ENCODE measurements at places on chromosomes 2 and 18.
A peak's percentile ranks its signal among the peaks of the same experiment; 100 is the strongest.

GRCh38 chr2:173355132-173355865 is 627 bp downstream of the CDCA7 start:
- peak; percentile 31 for DNase-seq

DNA sequence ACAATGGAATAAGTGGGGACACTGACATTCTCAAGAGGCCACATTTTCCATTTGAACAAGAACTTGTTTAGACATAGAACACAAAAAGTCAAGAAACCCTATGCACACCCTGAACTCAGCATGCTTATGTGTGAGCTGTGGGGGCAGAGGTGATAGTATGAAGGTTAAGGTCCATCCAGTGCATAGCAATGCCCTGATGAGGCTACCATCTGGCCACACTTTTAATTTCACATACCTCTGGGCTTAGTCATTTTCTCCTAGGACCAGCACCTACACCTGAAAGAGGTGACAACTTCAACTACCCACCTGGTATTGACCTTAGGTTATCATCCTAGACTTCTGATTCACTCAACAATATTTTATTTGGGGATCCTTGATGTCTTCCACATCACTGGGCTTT is 139.8 kb downstream of the PIK3C3 start:
- DNase-seq, result no peak

- peak; percentile 62 for DNase-seq
These were observed 650.5 kb downstream of the GALR1 start for GRCh38 chr18:77899972-77900754.

DNA sequence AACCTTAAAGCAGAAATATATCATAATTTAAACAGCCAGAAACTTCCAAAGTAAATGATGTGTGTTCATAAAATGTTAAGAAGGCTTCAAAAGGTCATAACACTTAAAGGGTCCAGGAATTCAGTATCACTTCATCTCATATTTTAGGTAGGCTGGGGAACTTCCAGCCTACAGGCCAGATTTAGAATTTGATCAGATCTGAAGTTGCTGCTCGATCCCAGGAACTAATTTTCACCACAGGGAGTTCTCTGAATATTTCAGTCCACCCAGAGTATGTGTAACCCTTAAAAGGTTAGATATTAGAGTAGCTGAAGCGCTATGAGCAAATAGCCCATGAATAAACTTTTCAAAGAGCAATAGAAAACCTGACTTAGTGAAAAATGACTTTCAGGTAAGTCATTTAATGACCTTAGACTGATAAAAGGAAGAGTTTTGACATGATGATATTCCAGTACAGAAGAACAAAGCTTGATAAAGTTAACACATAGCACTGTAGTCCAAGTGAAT is 1.7 kb downstream of the WIPF1 start:
- DNase-seq, result no peak

DNA sequence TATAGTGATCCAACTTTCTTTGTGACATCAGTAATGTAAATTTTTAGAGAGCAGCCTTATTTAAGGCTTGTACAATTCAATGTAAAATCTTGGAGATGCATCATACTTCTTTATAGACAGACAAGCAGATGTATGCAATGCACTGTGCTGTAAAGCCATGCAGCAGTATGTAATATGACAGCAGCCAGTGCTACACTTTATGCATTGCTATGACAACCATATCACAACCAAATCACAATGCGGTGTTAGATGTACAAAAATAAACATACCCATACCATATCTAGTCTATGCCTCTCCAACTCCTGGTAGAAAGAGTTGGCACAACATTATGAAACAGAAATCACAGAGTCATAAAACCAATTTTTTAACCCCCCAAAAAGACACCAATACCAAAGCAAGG is 110.3 kb upstream of the WDSUB1 start:
- DNase-seq, result no peak

- peak; percentile 21 for DNase-seq
These were observed 6.4 kb upstream of the PTPN4 start for GRCh38 chr2:119753041-119753929.

GRCh38 chr2:144515696-144516410 is 4.1 kb downstream of the ZEB2 start:
- DNase-seq, result peak; percentile 54

DNA sequence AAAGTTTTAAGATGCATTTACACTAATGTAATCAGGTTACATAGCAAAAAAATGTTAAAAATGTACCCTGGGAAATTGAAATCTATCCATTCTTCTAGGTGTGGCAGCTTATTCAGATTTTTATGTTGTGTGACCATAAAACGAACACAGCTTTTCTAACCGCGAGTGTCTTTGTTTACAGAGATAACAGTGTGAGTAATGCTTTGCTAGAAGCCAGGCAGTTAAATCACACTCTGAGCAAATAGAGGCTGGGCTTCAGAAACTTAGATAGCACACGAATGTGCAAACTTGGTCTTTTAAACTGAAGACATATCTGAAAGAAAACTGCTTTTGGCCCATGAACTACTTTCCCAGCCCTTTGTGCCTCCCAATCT is 116.1 kb downstream of the SPTBN1 start:
- no peak for DNase-seq

GRCh38 chr2:159879051-159879604 is 81.1 kb upstream of the CD302 start:
- DNase-seq, result peak; percentile 51

DNA sequence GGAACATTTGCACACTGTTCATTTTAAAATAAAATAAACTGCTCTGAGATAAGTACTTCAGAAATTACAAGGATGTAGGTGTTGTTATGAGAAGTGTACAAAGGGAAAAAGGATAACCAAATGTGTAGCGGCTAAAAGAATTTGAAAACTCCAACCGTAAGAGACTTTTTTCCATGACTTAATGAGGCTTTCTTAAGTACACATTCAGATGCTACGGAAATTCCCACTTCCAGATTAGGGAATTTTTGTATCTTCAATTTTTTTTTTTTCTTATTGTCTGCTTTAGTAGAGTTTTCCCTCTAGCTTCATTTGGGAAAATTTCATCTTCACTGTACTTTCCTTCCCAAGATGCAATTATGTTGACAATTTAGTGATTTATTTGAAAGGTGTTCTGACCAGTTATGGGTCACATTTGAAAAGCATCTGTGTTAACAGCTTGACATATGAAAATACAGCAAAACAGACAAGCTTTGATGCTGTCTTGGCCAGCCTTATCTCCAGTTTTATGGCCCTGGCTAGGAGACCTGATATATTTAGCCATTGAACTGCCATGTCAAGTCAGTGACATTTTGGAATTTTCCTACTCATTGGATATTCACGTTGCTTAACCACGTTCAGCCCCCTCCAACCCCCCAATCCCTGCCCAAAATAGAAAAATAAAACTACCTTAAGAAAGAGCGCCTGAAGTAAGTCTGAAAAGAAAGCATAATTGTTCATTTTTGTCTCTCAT is 105.6 kb downstream of the FEZ2 start:
- DNase-seq, result no peak

DNA sequence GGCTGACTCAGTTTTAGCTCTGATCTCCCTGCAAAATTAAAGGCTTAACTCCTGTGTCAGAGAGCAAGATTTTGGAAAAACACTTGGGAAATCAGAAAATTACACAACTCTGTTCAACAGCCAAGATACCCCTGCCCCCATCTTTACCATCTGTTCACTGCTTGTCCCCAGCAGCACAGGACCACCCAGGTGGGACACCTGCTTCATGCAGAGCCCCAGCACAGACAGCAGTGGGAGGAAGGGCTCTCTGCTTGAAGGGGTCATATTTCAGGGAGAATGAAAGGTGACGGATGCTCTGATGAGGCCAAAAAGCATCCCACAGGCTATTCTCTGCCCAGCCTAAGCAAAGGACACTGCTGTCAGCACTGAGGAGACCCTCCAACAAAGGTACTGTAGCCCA is 584.6 kb upstream of the KLHL29 start:
- no peak for DNase-seq

Measured in stimulated activated naive CD8-positive, alpha-beta T cell treated with anti-CD3 and anti-CD28 coated beads, Interleukin-15, amount 100 ng/mL, for 72 hours (primary cell).